Mesothelial cell of epicardium (in vitro differentiated cells): ENCODE measurements at places on chromosomes 12 and 14.

DNA sequence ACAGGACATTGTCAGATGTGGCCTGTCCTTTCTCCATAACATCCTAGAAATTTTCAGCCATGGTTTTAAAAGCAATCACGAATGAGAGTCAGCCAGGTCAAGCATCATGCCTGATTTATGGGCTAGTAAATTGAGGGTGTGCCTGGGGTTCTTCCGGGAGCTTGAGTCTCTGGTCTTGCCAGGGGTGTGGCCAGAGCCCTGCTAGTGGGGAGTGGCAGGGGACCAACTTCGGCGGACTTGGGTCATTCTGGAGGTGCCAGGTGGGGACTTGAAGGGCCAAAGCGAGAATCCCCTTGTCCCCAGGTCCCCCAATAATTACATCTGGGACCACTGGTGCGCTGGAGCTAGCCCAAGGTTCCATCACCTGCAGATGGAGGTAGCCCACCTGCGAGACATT, 5.7 kb downstream of the OTUB2 start:
- no peak for DNase-seq

DNA sequence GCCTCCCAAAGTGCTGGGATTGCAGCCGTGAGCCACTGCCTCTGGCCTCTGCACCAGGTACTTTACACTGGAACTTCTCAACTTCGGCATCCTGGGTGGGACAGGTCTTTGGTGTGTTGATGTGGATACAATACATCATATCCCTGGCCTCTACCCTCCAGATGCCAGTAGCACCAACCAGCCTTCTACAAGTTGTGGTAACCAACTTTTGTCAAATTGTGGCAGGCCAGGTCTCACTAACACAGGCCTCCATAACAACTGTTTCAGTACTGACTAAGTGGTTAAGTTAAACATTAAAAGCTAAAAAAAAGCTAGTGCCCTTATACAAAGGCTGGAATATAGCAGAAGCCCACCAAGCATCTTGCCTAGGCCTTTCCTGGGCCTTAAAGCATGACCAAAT, 232.9 kb downstream of the PCNX1 start:
- DNase-seq: no peak

DNA sequence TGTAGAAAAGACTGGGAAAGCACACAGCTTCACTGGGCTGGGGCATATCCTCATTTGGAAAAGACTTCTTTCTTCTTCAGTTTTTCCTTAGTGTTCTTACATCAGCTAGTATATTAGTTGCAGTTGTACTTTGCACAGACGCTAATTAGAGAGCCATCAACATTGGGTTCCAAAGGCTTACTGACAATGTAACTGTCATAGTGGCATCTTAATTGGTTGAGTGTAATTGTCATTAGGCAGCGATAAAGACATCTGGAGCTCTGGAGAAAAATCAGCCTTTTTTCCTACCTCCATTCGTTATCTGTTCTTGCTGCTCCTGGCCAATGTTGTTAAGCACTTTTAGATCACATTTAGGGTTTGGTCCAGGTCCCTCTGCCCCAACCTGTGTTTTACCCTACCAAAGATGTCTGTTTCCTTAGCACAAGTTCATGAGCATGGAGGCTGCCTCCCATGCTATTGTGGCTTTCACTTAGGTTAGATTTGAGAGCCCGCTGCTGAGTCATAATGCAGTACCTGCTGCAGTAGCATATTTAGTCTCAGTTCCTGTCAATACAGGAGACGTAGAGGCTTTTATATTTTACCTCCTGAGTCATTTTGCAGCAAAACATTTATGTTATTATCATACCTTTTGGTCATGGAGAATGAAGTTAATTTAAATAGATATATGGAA, 49.2 kb downstream of the FBXW8 start:
- DNase-seq: no peak

- DNase-seq: no peak
These were observed 173.4 kb upstream of the BMP4 start for GRCh38 chr14:54129850-54130640.

- DNase-seq: no peak
These were observed 109.2 kb downstream of the ATXN7L3B start for GRCh38 chr12:74646831-74647230.

DNA sequence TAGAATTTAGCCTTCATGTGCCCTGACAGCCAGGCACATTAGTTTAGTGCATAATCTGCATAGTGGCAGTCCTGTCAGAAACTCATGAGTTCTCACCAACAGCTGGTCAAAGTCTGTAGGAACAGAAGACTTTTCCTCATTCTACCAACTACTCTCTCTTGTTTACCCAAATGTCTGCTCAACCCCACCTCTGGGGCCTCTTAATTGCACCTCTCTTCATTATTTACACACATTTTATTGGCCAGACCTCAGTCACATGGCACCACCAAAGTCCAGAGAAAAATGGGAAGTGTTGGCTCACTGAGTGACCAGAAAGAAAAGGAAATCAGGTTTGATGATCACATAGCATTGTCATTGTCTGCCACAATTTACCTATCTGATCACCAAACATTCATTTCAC, 114.6 kb upstream of the PLXNC1 start:
- no peak for DNase-seq

DNA sequence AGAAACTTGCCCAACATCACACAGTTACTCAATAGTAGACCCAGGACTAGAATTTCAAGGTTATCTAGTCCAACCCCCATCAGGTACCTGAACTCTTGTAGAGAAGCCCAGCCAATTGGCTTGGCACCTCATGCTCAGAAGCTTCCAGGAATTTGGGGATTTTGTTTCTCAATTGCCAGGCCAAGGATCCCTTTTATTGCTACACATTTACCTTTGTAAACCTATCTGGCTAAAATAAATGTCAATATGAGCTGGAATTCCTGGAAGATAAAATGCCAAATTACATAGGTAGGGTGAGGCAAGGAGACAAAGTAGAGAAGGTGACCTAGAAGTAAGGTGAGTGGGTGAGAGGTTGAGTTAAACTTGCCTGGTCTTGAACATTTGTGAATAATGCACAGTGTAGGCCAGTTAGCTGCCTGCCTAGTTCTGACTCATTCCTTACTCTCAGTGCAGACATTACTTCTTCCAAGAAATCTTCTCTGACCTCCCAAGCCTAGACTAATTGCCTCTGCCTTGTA, 36.3 kb downstream of the SDR9C7 start:
- no peak for DNase-seq

GRCh38 chr14:24249230-24250021, 7.0 kb upstream of the TINF2 start:
- DNase-seq: no peak

DNA sequence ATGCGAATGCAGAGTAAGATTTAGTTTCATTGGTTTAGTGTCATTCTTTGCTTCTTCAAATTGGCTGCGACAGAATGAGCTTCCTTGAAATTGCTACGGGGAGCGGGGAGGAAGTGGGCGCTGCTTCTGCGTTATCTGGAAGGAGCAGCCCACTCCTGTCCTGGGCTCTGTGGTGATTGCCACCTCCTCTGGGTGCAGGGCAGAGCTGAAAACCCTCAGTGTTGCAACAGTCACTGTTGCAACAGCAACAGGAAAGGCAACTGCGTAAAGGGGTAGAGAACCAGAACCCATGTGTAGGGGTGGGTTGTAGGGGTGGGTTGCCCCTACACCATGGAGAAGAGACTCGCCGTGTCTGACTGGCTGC, 57.7 kb downstream of the MAX start:
- DNase-seq: no peak

DNA sequence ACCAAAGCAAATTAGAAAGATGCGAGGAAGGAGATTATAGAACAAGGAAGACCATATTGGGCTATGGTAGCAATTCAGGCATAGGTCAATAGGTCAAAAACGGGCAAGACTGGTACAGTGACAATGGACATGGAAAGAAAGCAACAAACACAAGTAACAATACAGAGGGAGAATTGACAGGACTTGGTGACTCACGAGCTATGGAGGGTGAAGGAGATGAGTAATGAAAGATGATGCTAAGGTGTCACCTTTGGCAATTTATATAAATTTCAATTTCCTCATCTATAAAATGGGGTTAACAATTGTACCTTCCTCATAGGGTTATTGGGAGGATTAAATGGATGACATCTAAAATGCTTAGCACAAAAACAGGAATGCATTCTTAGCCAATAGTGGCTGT, 15.1 kb upstream of the DUSP16 start:
- no peak for DNase-seq

- no peak for DNase-seq
These were observed 20.3 kb downstream of the FANCM start for GRCh38 chr14:45156067-45156466.

- no peak for DNase-seq
These were observed 28.2 kb downstream of the TSPAN19 start for GRCh38 chr12:85007836-85008235.

- no peak for DNase-seq
These were observed 67.4 kb downstream of the ELK3 start for GRCh38 chr12:96261557-96261956.

- no peak for DNase-seq
These were observed 55.5 kb downstream of the DUSP16 start for GRCh38 chr12:12507121-12507520.

GRCh38 chr14:22255017-22255950, 333.7 kb downstream of the DAD1 start:
- no peak for DNase-seq

GRCh38 chr14:95530473-95531276, 4.2 kb upstream of the GLRX5 start:
- no peak for DNase-seq

- peak; percentile 38 for DNase-seq
These were observed 328.8 kb upstream of the DIO3 start for GRCh38 chr14:101232340-101233020.

- DNase-seq: no peak
These were observed 27.4 kb downstream of the PTPN11 start for GRCh38 chr12:112446008-112446725.

GRCh38 chr12:13661005-13661887, 320.2 kb downstream of the GRIN2B start:
- peak; percentile 58 for DNase-seq

DNA sequence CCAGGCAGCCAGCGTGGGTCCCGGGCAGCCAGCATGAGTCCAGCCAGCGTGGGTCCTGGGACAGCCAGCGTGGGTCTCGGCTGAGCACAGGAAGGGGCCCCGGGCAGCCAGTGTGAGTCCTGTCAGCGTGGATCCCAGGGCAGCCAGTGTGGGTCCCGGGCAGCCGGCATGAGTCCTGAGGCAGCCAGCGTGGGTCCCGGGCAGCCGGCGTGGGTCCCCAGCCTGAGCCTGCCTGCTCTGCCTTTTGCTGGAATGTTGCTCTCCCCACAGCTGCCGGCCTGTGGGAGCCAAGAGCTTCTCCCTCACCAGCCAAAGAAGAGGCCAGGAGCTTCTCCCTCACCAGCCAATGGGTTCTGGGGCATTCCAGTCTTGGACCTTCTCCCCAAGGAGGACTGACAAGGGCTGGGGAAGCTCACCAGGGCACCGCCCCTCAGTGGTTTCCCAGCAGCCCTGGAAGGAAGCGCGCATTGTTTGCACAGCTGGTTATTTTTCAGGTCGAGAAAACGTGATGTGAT, 15.0 kb upstream of the RFLNA start:
- no peak for DNase-seq

GRCh38 chr12:16636435-16637055, 30.6 kb upstream of the LMO3 start:
- DNase-seq: no peak

- DNase-seq: no peak
These were observed 631 bp upstream of the PTGR2 start for GRCh38 chr14:73851000-73851399.

GRCh38 chr12:25286837-25287236, 36.1 kb upstream of the KRAS start:
- DNase-seq: no peak

DNA sequence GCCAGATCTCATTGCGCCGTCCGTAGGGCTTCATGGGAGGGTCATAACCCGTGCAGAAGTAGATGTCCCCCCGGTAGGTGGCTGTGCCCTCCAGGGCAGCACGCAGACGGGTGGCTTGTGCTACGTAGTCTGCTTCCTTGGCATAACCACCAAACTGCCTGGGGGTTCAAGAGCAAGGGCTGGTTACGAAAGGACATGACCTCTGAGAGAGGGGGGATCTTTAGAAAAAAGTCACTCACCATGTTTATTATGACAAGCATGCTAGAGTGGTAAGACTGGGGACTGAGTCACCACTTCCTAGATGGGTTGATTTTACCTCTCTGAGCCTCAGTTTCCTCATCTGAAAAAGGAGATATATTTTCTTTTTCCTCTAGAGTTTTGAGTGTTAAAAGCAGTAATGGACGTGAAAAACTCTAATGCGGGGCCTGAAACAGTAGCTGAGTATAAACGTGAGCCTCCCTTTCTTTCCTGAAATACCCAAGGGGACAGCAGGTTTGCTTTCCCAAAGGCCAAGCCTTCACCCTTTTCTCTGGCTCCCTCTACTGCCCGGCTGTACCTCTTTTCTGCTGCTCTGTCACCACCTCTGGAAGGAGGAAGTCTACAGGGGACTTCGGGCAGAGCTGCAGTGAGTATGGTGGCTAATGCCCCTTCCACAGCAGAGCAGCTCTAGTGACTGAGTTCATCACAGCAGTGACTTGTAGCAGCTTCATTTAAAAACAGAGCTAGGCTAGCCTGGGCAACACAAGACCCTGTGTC, 23.5 kb upstream of the GPRC5D start:
- DNase-seq: no peak

DNA sequence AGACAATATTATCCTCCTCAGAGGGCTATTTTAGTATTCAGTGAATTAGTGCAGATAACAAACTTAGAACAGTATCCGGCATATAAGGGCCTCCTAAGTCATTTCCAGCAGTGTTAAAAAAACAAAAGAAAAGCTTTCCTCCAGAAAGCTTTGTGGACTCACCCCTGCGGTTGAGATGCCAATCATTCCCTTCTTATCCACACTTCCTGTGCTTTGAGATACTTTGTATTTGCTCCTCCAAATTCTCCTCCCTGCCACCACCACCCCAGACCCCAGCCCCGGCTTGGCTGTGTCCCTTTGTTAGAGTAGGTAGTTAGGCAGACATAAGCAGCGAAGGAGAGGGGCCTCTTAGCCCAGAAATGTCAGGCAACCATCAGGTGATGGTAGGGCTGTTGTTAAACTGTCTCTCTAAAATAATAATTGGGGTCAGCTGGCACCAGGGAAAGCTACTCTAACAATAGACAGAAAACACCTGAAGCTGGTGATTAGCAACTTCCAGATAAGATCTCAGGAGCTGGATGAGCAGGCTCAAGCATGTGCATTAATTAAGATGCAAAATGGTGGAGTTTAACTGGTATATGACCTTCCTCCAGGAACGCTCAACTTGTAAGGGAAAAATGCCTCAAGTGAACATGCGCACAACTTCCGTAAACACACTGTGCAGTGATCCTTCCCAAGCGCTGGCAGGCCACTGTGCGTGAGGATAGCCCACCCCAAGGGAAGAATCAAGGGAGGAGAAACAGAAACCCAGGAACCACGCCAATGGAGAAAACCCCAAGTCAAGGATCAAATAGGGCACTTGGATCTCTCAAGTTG, 152.1 kb upstream of the EEA1 start:
- no peak for DNase-seq
